ENCODE measurements at places on chromosomes 16 and 17. TPM values are rescaled to one million over a fixed set of nuclear protein-coding genes. Genes with fewer than 3 reads are reported as not detected.

GRCh38 chr16:8644211-8645140 is 23.0 kb downstream of the METTL22 start:
- no peak for DNase-seq

DNA sequence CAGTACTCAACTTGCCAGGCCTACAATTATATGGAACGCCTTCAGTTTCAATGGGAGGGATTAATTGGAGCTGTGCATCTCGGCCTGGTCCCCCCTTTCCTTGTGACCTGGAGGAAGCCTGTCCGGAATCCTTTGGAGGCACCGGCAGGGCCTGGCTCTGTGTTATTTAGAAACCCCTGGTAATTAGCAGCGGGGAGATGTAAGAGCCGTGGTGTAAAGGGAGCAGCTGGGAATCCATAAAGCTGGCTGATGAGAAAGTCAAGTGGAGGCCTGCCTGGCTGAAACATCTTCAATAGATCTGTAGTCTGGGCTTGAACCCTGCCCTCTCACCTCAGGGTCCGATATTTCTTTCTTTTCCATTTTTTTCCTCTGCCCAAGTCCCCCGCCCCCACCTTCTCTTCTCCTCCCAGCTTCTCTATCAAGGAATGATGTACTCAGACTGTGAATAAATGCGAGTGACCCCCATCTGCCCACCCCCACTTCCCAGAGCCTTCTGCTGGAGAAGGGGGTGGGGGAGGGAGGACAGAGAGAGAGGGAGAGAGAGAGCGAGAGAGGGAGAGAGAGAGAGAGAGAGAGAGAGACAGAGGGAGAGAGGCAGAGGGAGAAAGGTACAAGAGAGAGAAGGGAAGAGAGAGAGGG is 495.5 kb upstream of the ZFHX3 start:
- no peak for DNase-seq

GSPT1 gene
- 169 TPM for polyA plus RNA-seq

SCN4A gene
- polyA plus RNA-seq, result 0.03 TPM
